ENCODE measurements at places on chromosomes 11 and 22.

- DNase-seq: peak; percentile 7
These were observed 861 bp upstream of the ZNRF3 start for GRCh38 chr22:28882545-28882877.

DNA sequence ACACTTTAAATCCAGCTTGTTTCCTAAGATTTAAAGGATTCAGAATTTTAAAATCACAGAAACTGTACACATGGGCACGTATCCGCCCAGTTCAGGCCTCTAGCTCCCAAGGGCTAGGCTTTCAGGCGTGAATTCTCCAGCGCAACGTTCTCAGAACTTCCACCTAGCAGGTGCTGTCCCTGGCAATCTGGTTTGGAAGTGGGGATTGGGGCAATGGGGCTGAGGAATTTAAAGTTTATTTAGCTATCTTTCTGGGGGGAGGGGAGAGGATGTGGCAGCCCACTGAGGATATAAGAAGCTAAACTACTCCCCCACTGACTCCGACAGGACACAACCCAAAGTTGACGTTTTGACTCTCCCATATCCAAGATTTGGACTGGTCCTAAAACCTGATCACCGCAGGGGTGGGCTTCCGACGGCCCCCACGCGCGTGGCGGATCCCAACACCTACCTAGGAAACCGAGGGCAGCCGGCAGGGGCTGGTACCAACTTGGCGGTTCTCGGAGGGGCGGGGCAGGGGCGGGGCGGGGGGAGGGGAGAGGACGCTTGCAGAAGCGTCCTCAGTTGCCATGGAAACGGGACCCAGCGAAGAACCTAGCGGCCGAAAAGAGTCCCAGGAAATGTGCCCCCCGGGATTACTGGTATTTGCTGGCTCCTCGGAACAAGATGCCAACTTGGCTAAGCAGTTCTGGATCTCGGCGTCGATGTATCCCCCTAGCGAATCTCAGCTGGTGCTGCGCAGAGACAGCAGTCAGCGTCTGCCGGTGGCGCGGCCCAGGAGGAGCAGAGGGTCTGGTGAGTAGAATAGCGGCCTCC is at the start of gene HOATZ:
HOATZ (plus strand) TSS at position 563 of the 816 bp plus-strand sequence; CDS start at position 570, 7 bp downstream.
- DNase-seq: no peak

GRCh38 chr11:95877291-95877690 is 46.6 kb downstream of the MTMR2 start:
- no peak for DNase-seq

DNA sequence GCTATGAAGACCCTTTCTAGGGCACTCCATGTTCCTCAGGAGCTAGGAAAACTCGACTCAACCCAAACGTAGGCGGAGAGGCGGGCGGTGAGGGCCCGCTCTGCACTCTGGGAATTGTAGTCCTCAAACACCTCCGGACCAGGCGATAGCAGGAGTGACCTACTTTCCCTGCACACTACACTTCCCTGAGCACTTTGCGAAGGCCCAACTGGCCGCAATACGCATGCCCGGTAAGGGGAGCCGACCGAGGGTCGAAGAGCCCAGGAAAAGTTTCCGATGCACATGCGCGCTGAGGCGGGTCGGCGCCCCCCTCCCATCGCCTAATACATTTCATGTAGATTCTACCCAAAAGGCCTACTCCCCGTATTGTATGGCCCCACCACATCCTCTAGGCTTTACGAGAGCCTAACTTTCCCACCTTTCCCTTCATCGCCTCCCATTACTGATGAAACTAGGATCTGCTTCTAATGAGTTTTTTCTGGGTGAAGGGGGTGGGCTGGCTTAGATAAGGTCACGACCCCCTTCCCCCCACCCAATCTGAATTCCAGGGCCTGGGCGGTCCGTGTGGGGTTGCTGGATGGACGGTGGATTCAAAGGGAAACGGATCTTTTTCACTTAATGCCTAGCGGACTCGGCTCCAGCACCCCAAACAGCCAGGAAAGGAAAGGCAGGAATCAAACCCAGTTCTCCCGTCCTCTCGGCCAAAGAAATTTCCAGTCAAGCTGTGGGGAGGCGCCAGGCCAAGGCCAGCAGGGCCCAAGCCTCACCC is 2.1 kb downstream of the TOB2 start:
- peak; percentile 93 for DNase-seq

DNA sequence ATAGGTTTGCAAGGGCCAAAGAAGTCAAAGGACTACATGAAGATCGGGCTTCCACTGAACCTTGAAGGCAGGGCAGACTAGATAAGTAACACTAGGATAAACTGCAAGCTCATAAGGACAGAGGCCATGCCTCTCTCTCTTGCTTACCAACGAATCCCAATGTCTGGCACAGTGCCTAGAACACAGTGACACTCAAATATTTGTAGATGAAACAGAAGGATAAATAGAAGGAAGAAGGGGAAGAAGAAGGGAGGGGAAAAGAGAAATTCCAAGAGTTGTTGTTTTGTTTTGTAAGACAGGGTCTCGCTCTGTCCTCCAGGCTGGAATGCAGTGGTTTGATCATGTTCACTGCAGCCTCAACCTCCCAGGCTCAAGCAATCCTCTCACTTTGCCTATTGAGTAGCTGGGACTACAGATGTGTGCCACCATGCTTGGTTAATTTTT is 26.9 kb downstream of the SIK3 start:
- DNase-seq: no peak

- no peak for DNase-seq
These were observed 158.1 kb upstream of the MTNR1B start for GRCh38 chr11:92811341-92811740.

GRCh38 chr11:112106070-112106469 is 19.4 kb downstream of the SDHD start:
- no peak for DNase-seq

GRCh38 chr22:46391486-46392136 is 56.1 kb downstream of the TRMU start:
- no peak for DNase-seq

DNA sequence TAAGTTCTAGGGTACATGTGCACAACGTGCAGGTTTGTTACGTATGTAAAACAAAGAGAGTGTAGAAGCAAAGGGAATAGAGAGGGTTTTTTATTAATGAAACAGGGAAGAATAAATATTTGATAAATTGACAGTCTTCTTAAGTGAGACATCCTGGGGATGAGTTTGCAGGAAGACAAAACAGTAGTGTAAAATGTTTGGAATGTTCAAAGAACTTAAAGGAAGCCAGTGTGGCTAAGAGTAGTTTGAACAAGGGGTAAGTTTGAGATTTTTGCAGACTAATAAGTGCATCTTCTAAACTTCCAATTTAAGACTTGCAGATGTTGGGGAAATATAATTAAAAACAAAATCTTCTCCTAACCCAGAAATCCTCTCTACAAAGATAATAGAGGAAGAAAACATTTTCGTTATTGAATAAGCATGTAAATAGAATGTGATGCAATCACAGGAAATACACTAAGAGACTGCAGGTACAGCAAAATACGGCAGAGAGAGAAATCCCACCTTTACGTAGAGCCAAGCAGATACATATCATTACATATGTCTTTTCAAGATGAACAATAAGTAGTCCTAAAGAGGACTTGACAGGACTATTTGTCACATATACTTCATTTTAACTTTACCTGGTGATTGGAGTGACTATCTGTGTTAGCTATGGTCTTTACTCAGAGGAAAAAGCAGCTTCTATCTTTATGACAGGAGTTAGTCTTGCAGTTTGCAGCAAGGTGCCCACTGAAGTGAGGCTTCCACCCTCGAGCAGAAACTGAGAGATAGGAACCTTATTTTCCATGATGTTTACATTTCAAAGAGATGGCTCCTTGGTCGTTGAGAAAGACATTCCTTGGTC is 402.1 kb downstream of the CNTN5 start:
- peak; percentile 4 for DNase-seq

DNA sequence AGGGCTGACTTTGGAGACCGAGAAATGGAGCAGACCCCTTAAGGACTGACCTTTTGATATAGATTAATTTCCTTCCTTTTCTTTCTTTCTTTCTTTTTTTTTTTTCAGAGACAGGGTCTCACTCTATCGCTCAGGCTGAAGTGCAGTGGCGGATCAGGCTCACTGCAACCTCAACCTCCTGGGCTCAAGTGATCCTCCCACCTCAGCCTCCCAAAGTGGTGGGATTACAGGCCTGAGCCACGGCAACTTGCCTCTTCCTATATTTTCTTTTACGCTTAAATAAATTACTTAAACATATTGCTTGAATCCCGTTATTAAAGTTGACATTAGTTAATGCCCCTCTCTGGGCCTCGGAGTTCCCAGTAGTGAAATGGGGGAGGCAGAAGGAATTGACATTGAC is 350 bp upstream of the KCTD14 start:
- DNase-seq: no peak

- DNase-seq: no peak
These were observed 81.1 kb downstream of the BMAL1 start for GRCh38 chr11:13358596-13359270.

GRCh38 chr11:44307340-44308099 is 2.4 kb downstream of the ALX4 start:
- DNase-seq: no peak

- DNase-seq: no peak
These were observed 174.2 kb downstream of the NTM start for GRCh38 chr11:131544591-131544990.

GRCh38 chr22:49853981-49854831 is 562 bp downstream of the ZBED4 start:
- DNase-seq: peak; percentile 23

GRCh38 chr22:29031227-29032011 is 30.2 kb downstream of the C22orf31 start:
- DNase-seq: peak; percentile 97

DNA sequence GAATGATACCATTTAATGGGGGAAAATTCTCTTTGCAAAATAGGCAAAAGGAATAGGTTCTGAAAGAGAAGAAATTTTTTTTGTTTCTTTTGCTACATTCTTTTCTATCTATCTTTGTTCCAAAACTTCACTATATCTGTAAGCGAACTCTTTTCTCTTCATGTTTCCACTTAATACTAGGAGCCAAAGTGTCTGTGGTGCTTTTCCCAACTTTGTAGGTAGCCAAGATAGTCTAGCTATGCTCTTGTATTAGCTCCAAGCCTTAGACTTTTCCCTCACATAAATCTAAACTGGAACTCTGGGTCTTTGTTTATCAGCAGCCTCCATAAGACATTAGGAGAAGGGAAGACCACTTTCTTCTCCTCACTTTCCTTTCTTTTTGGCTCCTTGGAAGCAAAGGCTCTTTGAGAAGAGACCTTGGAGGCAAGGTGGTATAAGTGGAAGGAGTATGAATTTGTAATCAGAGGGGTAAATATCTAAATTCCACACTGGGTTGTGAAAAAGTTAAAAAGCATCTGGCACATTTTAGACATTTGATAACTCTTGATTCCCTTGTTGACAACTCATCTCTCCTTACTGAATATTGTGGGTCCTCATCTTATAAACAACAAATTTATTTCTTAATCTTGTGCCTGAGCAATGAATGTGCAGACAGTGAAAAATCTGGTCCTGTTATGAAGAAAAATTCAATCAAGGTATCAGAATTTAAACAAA is 130.0 kb downstream of the EHF start:
- DNase-seq: no peak
